ENCODE measurements at places on chromosomes 3 and 15.

DNA sequence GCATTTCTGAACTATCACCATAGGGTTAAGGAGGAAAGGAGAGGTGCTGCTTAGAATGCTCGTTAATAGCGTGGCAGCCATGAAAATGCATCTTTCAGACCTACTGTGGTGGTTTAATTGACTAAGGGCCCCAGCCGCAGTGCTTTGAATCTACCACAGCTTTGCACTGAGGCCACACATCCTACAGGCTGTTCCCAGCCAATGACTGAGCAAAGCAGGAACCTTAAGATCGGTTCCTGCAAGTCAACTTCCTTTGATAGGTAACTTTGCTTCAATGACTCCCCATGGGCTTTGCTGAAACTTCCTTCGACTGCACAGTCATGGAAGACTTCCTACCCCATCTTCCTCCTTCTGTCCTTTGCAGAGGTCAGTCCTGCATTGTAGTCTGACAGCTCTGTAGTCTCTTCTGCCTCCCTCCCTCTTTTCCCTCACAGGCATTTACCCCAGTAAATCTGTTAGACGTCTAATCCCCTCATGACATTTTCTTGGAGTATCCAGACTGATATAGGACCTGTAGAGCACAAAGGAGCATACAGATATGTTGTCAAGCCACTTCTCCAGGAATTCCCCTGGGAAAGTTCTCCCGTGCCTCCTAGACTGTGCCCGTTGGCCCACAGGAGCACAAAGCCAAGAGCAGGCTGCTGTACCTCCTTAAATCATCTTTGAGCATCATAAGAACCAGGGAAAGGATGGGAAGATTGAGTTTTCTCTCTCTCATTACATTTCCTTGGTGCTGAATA lies 2.6 kb upstream of the BCL2A1 start:
- no peak for DNase-seq

- DNase-seq: no peak
Measured at GRCh38 chr15:82805994-82806406, at the start of gene FSD2. Gene FSD2 (minus strand): TSS chr15:82806069. CDS start chr15:82787390, 18,679 bp downstream.

GRCh38 chr3:195286115-195286872 lies 15.3 kb upstream of the XXYLT1 start:
- no peak for DNase-seq

DNA sequence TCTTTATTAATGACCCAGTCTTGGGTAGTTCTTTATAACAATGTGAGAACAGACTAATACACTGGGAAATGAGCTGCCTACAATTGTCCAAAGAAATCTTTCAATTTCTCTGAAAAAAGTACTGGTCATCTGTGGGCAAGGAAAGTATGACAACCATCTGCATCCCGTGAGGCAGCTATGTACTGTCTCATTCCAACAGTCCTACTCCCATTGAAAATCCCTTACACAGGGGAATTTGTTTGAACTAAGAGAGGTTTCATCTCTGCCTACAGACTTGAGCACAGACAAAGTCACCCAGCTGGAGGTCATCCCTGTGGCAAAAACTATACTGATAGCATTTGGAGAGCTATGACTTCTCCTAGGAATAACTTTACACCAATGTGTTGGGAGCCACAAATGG lies 27.1 kb downstream of the SHC4 start:
- DNase-seq: no peak

DNA sequence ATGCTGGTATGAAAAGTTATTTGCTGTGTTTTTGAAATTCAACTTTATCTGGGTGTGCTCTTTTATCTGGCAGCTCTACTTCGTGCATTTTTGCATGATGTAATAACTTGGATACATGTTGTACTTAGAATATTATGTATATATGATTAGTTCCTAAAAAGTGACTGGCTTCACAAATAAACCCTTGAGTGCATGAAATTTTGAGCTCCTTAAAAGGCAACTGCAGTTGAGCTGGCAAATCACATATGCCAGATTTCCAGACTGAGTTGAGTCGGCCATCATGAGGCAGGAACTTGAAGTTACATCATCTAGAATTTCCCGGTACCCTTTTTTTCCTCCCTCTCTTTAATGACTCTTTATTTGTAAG lies 162.5 kb downstream of the FNDC3B start:
- no peak for DNase-seq

DNA sequence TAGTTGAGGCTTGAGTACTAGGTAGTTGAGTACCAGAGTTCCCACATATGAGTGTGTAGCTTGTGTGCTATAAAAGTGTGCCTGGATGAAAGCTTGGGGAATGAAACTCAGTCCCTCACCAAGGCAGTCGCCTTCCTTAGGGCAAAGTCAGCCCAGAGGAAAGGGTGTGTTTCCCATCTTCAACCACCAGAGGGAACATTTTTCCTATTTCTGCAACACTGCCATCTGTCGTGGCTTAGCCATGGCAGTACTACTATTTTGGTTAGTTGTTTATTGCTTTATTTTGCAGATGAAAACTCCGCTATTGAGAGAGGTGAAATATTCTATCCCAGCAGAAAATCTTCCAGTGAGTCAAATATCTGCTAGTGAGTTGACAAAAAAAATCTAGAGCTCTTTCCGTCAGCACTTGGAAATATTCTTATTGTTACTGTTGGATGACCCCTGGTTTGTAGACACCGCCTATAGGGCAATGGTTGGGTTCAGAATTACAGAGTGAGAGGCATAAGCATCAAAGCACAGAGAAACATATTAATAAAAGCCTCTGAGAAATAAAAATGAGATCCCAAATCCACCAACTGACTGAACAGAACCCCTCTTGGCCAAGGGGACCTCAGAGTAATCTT lies 239.9 kb downstream of the CPNE4 start:
- no peak for DNase-seq

- no peak for DNase-seq
Measured at GRCh38 chr3:87025661-87026645, 35.0 kb upstream of the VGLL3 start.

GRCh38 chr3:142947799-142948575 lies 15.5 kb downstream of the PAQR9 start:
- DNase-seq: no peak

GRCh38 chr3:123319760-123320159 lies 118.0 kb downstream of the SEC22A start:
- no peak for DNase-seq

GRCh38 chr3:106144030-106144429 lies 275.2 kb upstream of the CBLB start:
- no peak for DNase-seq

DNA sequence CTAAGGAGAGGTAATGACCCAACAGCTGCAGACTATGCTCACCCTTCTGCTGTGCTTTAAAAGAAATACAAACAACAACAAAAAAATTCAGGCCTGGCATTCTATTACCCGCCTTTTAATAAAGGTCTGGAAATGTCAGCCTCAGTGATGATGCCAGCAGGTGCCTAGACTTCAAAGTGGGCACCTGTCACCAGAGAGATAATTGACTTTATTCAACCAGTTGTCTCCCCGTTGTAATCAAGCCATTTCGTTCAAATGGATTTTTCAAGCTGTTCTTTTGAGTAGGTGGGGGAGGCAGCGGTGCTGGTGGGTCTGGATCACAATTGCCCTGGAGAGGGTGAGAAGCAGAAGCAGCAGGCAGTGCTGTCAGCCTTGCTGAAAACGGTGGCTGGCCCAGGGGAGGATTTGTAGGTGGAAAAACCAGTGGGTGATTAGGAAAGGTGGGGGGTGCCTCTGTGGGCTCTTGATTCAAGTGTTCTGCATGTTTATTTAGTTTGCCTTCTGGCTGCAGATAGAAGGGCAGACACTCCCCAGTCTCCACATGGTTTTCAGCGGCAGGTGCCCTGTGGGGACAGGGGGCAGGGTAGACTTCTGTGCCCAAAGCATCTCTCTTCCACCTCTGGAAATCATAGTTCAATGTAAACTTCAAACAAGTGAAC lies 300.2 kb upstream of the SLCO3A1 start:
- DNase-seq: no peak

DNA sequence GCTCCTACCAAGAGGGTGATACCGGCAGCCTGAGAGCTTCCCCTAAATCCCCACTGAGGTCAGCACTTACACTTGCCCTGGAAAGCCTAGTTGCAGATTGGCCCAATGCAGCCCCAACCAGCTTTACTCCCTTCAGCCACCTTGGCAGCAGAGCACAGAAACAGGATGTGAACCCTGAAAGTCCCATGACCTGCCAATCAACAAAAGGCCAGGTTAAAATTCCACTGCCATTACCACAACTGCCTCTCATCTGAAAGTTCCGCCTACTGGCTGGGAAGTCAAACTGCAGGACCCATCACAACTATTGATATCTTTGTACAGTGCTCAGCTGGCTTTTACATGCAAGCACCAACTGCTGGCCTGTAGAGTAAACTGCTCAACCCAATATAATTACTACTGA lies 156.2 kb downstream of the ZMAT3 start:
- no peak for DNase-seq

- DNase-seq: no peak
Measured at GRCh38 chr3:18087988-18088387, 337.2 kb downstream of the SATB1 start.

GRCh38 chr15:56471440-56472069 lies 6.6 kb upstream of the MNS1 start:
- DNase-seq: no peak

DNA sequence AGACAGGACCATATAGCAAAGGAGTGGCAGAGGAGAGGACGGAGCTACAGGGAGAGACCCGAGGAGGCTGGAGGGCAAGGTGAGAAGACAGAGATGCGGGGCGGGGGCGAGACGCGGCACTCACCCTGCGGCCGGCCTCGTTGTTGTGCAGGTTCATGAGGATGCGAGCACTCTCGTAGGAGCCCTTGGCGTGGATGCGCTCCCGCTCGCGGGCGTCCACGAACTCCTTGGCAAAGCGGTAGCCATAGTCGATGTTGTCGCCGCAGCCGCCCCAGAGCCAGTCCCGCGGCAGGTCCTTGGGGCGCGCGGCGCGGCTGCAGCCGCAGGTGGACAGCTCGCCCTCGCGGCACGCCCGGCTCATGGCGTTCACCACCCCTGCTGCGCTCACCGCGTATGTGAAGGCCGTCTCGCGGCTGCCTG lies 12.9 kb downstream of the WNT5A start:
- DNase-seq: no peak

GRCh38 chr3:87044409-87044808 lies 53.5 kb upstream of the VGLL3 start:
- DNase-seq: no peak

DNA sequence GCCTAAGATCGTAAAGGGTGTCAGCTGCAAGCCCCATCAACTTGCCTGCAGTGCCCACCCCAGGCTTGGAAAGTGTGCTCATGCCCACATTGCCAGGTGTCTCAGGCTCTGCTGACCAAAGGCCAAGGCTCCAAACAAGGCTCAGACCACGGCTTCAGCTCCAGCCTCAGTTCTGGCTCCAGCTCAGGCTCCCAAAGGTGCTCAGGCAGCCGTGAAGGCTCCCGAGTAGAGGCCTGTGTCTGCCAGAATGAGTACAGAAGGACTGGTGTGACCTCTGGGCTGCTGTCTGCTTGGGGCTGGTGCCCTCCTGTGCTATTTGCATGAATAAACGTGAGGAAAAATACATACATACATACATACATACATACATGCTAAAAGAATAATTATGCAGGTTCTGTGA lies 27.9 kb upstream of the UACA start:
- DNase-seq: no peak

DNA sequence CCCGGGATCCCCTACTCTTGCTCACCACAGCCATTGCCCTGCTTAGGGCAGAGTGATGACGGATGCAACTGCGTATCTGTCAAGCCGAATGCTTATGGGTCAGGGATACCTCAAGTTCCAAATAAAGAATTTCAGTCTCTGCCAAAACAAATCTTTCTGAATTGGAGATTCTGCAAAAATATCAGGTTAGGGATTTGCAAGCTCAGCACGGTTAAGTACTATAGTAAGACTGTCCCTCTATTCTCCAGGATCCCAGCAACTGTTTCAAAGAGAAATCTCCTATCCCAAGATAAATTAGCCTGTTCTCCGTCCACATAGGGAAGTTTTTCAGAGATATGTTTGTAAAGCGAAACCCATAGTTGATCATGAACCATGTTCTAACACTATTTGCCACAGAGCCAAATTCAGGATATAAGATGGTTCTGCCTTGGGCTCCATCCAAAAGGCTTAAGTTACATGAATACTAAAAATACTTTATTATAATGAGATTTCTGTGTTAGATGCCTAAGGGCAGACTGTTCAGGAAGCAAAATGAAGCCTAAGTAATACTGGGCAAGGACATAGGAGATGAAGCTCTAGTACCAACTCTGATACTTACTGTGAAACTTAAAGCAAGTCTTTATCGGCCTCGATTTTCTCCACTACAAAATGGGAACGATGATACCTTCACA lies 100.1 kb upstream of the LPP start:
- no peak for DNase-seq

- DNase-seq: no peak
Measured at GRCh38 chr3:44227632-44228031, 14.1 kb upstream of the TOPAZ1 start.

GRCh38 chr3:67529337-67529736 lies 125.1 kb downstream of the SUCLG2 start:
- no peak for DNase-seq

DNA sequence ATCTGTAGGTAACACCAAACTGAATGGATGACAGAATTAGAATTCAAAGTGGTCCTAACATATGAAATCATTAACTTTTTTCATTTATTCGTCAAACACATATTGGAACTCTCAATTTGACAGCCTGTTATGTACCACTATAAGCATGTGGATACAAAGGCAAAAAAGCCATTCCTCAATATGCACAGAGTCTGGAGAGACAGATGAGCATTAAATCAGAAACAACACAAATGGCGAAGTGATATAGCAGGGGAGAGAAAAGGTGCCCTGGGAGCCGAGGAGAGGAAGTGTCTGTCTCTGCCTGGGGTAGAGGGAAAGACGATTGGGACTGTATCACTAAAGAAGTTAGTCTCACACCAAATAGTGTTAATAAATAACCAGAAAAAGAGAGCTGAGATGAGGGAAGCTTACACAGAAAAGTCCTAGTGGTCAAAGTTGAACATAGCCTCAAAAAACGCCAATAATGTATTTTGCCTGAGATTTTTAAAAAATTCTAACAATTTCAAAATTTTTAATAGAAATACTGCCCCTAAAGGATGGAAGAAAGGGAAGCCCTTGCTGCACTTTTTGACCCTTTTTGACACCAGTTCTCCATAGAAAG lies 417.5 kb downstream of the TUSC7 start:
- no peak for DNase-seq

- DNase-seq: no peak
Measured at GRCh38 chr3:195162033-195162669, 108.8 kb downstream of the XXYLT1 start.

DNA sequence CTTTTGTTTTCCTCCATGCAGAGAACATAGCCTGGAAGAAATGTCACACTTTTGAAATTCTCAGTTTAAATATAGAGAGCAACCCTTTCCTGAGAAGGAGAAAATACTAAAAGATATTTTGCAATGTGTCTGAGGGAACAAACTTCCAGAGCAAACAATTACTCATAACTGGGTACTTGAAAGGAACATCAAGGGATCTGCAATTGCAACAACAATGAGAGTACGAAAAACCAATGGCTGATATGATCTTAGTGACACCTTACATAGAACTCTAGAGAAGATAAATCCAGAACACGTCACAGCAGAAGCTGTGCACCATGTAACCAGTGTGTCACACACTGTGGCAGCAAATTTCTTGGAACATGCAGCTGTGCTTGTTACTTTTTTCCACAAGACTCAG lies 14.6 kb upstream of the ARPP21 start:
- DNase-seq: no peak

Data from activated T-helper 1 cell treated with anti-CD3 and anti-CD28 coated beads, Interleukin-2, amount 50 U/mL, for 16 hours (primary cell).